AG08396 (cell line): ENCODE measurements at places on chromosomes 11 and 22.
A peak's percentile ranks its signal among the peaks of the same experiment; 100 is the strongest.

DNA sequence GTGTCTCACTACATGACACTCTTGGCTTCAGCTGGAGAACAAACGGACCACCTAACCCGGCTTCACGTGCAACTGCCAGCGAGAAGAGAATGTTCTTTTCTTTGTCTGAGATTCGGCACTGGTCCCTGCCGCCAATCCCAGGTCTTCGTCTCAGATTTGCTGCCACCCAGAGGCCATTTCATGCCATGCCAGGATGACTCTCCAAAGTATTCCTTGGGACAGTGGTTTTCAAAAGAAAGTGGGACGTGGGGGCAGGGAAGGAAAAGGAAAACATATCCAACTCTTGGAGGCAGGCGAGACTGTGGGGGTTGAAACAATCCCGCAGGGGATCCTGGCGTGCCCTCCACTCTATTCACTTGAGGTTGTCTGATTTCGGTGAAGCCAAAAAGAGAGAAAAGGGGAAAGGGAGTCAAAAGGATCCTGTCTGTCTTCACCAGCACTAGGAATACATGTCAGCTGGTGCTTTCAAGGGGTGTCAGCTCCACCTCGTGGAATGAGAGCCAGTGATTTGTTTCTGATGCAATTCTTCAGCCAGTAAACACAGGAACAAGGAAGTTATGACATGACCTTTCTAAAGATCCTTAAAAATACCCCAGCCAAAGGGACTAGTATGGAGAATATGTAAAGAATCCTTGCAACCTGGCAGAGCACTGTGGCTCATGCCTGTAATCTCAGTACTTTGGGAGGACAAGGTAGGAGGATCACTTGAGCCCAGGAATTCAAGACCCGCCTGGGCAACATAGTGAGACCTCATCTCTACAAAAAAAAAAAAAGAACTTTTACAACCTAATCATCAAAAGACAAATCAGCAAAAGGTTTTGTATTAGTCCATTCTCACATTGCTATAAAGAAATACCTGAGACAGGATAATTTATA, 41.0 kb upstream of the APLNR start:
- peak; percentile 76 for DNase-seq

GRCh38 chr22:33882991-33883390, 37.3 kb downstream of the LARGE1 start:
- no peak for DNase-seq

DNA sequence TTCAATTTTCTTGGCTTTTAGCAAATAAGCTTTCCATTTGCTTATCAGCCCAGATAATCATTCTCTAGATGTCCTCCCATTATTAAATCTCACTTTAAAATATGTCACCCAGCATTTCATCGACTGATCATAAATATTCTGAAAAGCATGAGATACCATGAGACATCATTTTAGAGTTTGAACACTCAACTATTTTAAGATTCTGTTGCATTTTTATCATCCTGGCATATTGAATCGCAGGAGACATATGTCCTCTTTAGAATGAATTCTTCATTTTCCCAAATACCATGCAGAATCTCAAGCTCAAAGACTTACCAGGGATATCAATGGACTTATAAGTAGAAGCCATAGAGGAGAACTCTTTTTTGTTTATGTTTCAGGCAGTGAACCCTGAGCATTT, at the start of gene OR52A5:
TSS of gene OR52A5 (minus strand) at position 361 of the 400 bp plus-strand sequence. CDS start 5,714 bp downstream, outside the sequence.
- DNase-seq, result no peak

DNA sequence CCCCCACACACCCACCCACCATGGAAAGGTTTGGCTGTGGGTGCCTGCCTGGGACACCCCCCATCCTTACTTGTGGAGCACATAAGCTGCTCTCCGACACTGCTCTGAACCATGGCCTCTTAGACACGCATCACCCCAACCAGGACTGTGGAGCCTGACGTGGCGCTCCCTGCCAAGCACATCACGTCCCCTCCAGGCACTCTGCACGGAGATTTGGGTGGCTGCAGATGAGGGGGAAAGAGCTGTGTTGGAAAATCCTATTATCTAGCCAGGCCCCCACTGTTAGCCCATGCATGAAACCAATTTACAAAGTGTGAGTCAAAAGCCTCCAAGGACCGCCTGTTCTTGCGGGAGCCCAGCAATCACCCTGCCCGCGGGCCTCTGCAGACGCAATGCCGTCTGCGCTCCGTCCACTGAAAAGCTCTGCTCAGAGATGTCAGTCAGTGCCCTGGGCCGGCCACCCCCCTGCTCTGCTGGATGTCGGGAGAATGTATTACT, 163.4 kb upstream of the NECTIN1 start:
- DNase-seq, result no peak

- no peak for DNase-seq
Observed at GRCh38 chr11:83922318-83922717, 636.2 kb upstream of the CCDC90B start.

- DNase-seq, result peak; percentile 86
Observed at GRCh38 chr22:46984751-46985506, 222.5 kb downstream of the TBC1D22A start.

- DNase-seq, result peak; percentile 53
Observed at GRCh38 chr11:128848815-128849455, 18.2 kb downstream of the KCNJ1 start.

GRCh38 chr22:46251816-46252380, 1.8 kb upstream of the CDPF1 start:
- no peak for DNase-seq

DNA sequence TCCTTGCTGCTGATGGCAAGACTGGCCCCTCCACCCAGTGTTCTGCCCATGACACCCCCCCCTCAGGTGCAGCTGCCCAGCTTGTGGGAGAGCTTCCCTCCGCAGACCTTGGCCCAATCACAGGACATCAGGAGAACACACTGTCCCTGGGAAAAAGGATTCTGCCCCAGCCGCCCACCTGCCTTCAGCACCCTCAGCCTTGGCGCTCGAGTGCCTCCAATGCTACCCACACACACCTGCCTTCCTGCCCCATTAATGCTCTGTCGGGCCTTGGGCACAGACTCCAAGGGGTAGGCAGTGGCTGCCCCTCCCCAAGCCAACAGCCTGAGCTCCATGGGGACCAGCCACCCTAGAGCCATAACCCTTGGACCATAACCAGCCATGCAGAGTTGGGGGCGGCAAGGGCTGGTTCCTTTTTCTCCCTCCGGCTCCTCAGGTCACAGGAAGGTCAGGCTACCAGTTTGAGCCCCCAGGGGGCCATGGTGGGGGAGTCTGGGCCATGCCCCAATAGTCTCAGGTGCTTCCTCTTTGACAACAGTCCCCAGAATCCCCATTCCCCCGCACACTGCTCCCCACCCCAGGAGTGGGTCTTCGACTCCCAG, 1.3 kb upstream of the ZNF70 start:
- DNase-seq, result no peak

GRCh38 chr11:119721129-119722120, 7.6 kb downstream of the NECTIN1 start:
- peak; percentile 53 for DNase-seq

DNA sequence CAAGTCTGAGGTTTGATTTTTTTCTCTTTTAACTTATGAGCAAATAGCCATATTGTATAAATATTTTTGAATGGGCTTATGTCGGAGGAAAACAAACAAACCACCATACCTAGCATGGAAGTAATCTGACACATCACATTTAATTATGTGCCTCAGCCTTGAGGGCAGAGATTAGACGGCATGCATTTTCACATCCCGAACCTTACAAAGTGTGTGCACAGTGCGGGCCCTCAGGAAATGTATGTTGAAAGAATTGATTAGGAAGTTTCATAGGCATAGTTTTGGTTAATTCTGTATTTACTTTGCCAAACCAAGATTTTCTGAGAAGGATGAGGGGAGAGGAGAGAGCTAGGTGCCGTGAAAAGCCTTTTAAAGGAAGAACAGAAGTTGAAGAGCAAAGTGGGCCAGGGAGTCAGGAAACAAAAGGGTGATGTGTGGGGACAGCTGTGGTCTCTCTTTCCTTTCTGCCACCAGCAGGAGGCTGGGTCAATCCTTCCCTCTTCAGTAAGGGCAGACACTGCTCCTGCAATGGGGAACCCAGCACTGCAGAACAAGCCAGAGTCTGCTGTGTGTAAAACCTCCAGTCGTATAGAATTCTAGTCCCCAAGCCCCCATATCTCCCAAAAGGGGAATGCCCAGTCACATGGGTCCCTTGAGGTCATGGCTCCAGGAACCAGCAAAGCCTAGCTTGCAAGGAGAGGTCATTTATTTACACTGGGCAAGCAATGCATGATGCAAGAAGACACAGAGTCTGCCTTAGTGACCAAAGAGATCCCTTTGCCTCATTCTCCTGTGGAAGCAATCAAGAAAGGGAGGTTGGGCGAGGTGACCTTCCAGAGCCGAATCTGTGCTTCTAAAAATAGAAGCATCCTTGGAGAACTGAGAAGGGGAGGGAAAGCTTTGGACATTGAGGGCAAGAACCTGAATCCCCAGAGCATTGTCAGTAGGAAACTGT, 71.1 kb upstream of the OLFML1 start:
- DNase-seq, result no peak

GRCh38 chr11:64856382-64857227, 12.2 kb upstream of the CDC42BPG start:
- DNase-seq, result peak; percentile 71

- DNase-seq, result no peak
Observed at GRCh38 chr11:27200779-27201453, 160.3 kb downstream of the BBOX1 start.

GRCh38 chr22:30909306-30909705, 59.3 kb downstream of the MORC2 start:
- no peak for DNase-seq

- DNase-seq, result no peak
Observed at GRCh38 chr11:69950621-69951020, 127.5 kb upstream of the ANO1 start.

GRCh38 chr22:48948575-48949170, 879.0 kb downstream of the BRD1 start:
- no peak for DNase-seq

DNA sequence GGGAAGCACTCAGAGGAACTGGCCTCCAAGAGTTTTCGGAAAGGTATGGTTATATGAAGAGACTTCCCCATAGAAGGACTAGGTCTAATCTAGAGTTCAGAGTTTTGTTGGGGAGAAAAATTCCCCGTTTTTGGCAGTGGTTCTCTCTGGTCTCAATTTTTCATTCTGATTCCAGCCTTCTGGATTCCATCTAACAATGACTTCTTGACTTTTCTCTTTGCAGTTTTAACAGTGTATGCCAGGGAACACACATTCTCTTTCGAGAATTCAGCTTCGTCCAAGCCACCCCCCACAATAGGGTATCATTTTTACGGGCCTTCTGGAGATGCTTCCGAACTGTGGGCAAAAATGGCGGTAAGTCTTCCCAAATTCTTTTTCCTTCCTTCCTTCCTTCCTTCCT, 115.6 kb downstream of the CSTPP1 start:
- DNase-seq, result no peak

DNA sequence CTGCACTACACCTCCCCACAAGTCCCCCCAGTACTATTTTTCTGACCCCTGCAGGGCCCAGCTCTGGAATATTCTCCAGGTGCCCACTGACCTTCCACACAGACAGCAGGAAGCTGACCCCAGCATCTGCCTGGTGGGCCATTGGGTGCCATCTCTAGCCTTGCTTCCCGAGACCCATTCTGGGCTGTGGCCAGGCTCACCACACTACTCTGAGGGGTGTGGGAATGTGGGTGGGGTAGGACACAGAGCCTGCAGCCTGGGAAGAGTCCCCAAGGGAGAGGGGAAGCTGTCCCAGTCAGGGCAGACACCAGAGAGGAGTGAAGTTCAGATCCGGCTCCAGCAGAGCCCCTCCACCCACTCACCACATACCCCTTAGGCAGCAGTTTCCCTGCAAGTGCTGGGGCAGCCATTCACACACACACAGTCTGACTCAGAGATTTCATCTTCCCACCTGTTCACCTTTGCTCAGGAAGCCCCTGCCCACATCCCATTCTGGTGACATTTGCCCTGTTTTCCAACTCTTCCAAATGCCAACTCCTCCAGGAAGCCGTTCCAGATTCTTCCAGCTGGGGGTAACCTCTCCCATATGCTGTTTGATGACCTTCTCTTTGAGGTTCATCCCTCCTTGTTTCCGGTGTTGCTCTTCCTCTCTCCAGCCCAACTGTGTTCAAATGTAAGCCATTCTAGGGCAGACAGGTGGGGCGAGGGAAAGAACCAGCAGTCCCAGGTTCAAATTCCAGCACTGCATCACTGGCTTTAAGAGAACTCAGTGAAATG, 1.9 kb downstream of the SLCO2B1 start:
- DNase-seq, result no peak

GRCh38 chr11:783581-784015, 6.3 kb downstream of the CEND1 start:
- peak; percentile 88 for DNase-seq

DNA sequence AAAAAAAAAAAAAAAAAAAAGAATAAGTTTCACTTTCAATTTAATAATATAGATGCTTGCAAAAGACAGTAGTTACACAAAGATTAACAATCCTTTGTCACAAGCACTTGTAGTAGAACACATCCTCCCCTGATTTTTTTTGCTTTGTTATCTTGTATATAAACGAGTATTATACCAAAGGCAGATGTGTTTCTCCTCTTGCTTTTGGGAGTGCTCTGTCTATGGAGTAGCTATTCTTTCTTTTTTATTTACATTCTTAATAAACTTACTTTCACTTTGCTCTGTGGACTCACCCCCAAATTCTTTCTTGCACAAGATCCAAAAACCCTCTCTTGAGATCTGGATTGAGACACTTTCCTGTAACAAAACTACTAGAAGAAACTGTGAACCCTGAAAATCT, 3.4 kb upstream of the MRPL16 start:
- no peak for DNase-seq

GRCh38 chr11:123654566-123655081, at the start of gene SCN3B:
TSS of gene SCN3B (minus strand) at chr11:123654624. CDS start at chr11:123653801, 823 bp downstream.
- peak; percentile 88 for DNase-seq

GRCh38 chr11:35963911-35964310, 20.0 kb downstream of the LDLRAD3 start:
- no peak for DNase-seq

DNA sequence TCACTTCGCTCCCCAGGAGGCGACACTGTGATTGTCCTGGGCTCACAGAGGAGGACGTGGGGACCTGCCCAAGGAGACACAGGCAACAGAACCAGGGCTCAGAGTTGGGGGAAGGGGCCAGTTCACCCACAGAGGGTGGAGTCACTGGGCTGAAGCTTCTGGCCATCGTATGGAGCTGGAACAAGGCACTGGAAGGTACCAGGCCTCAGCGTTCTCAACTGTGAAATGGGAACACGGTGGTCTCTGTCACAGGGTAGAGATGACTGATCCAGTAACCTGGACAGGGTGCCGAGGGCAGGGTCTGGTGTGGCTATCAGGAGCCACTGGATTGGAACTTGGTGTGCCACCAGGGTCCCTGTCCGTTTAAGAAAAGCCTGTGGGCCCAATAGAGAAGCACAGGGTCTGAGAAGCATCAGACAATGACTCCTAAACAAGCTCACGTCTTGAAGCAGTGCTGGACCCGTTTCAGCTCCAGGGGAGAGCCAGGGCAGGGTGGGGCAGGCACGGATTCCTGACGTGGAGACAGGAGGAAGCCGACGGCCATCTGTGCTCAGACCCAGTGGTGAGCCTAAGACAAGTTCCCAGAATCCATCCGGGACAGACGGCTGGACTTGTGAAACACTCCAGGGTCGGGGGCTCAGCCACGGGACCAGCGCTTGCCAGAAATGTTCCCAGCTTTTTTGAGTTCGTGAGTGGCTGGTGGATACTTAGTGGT, 25.0 kb upstream of the KCNQ1OT1 start:
- no peak for DNase-seq

GRCh38 chr22:32874976-32875375, 73.5 kb downstream of the TIMP3 start:
- DNase-seq, result no peak
